ENCODE measurements at places on chromosomes 6 and 20.

- DNase-seq: no peak
These were observed 402.9 kb upstream of the RUNX2 start for GRCh38 chr6:44925100-44925739.

DNA sequence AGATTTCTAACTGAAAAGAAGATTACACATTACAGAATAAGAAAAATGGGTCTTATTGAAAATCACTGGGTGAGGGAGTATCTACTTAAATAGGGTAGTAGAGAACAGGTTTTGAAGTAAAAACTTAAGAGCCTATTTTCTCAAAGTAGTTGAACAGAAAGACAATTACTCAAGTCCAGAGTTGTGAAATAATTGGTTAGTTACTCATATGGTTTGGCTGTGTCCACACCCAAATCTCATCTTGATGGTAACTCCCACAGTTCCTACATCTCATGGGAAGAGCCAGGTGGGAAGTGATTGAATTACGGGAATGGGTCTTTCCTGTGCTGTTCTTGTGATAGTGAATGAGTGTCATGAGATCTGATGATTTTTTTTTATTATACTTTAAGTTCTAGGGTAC is 1035.3 kb upstream of the GJE1 start:
- DNase-seq: no peak

- DNase-seq: no peak
These were observed 89.0 kb upstream of the AKIRIN2 start for GRCh38 chr6:87791029-87791428.

- no peak for DNase-seq
These were observed 6.3 kb downstream of the TNFAIP3 start for GRCh38 chr6:137873273-137873762.

- no peak for DNase-seq
These were observed 39.7 kb downstream of the SLC26A8 start for GRCh38 chr6:35984701-35985100.

DNA sequence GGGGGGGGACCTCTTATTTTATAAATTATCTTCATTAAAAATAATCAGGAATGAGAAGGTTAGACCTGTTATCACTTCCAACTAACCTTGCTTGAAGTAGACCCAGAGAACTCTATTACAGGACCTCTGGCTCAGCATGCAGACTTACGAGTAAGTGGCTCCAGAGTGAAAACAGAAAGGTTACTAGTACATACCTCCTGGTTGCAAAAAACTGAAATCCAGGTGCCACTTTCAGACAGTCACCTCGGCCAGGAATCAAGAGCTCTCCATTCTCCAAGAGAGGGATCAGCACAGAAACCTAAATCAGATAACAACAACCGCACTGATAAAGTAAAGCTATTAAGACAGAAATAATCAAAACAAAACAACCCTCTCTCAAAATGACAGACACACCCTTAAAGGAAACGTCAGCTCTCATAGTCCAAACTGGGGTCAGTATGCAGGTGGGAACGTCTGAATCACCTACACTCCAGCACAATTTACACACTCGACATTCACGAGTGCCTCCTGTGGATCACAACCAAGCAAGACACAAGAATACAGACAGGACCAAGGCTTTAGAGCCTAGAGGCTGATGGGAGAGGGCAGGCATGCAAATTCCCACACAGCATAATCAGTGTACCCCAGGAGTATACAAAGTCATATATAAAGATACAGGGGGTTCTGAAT is 31.8 kb downstream of the MDN1 start:
- DNase-seq: no peak

GRCh38 chr20:8094415-8094818 is 37.6 kb upstream of the PLCB1 start:
- no peak for DNase-seq

- no peak for DNase-seq
These were observed 37.0 kb upstream of the PREX1 start for GRCh38 chr20:48864738-48865318.

DNA sequence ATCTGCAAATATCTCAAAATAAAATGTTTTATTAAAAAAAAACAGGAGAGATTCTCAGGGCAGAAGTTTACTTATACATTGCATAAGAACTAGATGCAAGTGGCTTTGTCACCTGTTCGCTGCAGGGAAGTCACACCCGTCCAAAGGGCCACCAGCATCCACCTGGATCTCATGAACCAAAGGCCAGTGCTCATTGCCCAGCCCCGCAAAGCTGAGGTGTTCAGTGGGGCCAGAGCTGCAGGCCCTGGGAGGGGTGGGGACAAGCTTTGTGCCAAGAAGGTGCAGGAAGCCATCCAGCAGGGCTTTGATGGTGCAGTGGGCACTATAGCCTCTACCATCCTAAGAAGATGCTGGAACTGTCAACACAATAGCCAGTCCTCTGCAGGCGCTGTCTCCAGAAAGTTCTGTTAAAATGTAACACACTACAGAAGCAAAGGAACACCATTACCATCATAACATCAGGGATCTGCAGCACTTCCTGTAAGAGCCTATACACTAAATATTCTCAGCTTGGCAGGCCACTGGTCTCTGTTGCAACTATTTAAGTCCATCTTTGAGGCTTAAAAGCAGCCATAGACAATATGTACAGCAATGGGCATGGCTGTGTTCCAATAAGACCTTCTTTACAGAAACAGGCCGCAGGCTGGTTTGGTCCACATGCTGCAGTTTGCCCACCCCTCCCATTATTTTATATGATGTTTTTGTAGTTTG is 15.7 kb upstream of the CD93 start:
- DNase-seq: peak; percentile 61

GRCh38 chr6:1123386-1124375 is 188.2 kb upstream of the FOXQ1 start:
- DNase-seq: no peak

GRCh38 chr6:21102624-21103023 is 490.9 kb upstream of the SOX4 start:
- DNase-seq: no peak

- DNase-seq: no peak
These were observed 1.7 kb downstream of the PPP1R10 start for GRCh38 chr6:30615219-30615957.

- no peak for DNase-seq
These were observed 2.8 kb downstream of the HECA start for GRCh38 chr6:139137706-139138105.

DNA sequence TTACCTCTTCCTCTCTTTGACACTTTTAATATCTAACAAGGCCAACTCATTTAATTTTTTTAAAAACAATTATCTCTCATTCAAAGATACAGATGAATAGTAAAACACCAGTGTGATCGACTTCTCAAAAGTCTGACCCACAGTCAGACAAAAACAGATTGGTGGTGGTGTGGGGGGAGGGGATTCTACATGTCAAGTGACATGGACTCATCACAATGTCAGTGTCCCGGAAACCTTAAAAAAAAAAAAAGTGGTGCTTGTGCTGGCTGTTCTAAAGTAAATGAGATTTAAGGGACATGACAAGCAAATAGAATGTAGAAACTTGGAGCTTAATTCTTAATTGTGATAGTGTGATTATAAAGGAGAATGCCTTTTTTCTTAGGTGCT is 16.3 kb upstream of the RFPL4B start:
- no peak for DNase-seq

- no peak for DNase-seq
These were observed 26.2 kb downstream of the CYP39A1 start for GRCh38 chr6:46626228-46626909.

DNA sequence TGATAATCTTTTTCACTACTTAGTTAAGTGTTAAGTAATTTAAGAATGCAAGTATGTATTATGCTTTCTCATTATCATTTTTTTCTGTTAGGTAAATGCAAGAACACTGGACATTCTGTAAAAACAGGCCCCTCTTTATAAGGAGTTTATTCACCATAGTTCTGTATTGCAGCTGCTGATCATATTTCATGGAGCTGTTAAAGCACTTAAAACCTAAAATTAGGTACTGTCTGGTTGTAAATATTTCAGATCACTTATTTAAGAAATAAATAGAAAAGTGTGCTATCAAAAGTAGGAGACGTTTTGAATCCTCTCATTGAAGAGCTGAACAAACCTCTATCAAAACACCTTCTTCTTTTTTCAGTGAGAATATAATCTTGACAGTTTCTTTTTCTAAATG is 3.9 kb downstream of the EYA4 start:
- no peak for DNase-seq

GRCh38 chr6:28281288-28282064 is at the start of gene PGBD1:
Gene PGBD1 (plus strand): TSS chr6:28281572. CDS start chr6:28283814, 2,242 bp downstream.
- peak; percentile 82 for DNase-seq

GRCh38 chr6:97136626-97137358 is 146.2 kb downstream of the MMS22L start:
- DNase-seq: no peak

GRCh38 chr20:2173186-2173585 is 71.6 kb downstream of the STK35 start:
- DNase-seq: no peak

DNA sequence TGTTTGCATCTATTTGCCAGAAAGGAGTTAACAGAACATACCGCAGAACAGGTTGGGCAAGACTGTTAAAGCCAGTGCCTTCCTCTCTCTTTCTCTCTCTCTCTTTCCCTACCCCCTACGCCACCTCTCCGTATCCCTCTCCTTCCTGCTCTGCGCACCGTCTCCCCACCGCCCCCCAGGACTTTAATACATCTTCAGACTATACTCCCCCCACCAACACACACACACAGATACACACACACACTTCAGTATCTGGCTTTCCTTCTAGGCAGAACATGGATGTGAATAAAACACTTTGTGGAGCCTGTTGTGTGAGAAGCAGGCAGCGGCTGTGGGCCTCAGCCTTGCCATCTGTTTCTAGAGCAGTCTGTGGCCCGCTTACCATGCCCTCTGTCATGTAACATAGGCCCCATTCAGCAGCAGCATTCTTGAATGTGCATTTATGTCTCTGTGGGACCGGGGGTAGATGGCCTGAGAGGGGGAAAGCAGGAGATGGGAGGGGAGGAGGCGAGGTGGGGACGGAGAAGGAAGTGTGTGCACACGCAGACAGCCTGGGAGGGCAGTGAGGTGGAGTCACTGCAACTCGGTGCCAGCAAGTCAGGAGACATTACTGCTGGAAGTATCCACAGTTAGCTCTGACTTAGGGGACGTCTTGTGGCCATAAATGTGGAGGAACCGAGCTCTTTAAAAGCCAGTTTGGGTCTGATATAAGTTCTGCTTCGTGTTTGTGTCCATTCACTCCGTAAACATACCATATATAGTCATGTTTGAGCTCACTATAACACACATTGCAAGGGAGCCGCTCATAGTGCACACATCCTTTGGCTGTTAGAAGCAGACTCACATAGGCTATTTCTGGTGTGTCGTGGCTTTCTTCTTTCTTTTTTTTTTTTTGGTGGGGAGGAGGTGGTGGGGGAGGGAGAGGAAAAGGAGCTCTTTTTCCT is 38.4 kb downstream of the RREB1 start:
- peak; percentile 86 for DNase-seq

GRCh38 chr6:90294008-90294511 is 2.6 kb downstream of the BACH2 start:
- DNase-seq: no peak

DNA sequence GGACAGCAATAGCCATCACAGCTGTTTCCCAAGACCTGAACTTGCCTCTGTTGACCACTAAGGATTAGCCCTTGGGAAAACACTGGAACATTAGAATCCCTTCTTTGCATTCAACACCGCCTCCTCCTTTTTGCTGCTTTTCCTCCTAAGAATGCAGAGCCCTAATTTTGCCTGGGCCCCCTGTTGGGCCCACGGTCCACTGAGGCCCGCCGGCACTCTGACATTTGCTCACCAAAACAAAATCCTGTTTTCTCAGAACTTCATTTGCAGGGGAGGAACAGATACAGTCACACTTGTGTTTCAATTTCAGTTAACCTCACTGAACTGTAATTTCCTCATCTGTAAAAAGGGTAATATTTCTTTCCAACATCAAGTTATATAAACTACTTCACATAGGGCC is 116.0 kb upstream of the JARID2 start:
- DNase-seq: no peak

DNA sequence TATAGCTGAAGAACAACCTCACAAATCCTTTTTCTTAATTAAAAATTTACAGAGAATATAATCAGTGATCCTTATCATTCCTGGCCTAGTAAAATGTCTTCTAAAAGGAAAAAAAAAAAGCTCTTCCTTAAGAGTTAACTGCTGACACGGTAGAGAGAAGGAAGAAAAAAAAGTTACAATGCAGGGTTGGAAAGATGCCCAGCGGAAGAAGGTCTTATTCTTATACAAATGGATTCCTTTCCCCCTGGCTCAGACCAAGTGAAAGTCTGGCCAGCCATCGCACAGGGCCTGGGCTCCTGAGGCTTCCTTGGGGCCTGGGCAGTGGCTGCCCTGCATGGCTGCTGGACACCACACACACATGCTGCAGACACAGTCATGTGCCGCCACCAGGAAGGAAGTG is 688.6 kb downstream of the TENT5A start:
- no peak for DNase-seq

- DNase-seq: no peak
These were observed 292.3 kb downstream of the RFPL4B start for GRCh38 chr6:112639391-112639831.

GRCh38 chr20:38034108-38034649 is 633 bp downstream of the RPRD1B start:
- DNase-seq: no peak

GRCh38 chr6:19759117-19759880 is 77.9 kb upstream of the ID4 start:
- DNase-seq: no peak

DNA sequence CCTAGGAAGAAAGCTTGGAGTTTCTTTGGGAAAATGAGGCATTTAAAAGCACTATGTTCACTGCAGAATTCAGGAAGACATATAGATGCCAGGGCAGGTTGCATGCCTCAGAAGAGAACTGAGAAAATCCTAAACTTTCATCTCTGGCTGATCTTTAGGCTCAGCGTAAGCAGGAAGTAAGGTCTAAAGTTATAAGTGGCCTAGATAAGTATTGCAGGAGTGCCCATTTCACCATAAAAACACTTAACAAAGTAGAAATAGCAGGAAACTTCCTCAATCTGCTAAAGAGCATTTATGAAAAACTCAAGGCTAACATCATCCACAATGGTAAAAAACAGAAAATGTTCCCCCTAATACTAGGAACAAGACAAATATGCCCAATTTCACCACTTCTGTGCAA is 320.3 kb downstream of the BMP2 start:
- no peak for DNase-seq

DNA sequence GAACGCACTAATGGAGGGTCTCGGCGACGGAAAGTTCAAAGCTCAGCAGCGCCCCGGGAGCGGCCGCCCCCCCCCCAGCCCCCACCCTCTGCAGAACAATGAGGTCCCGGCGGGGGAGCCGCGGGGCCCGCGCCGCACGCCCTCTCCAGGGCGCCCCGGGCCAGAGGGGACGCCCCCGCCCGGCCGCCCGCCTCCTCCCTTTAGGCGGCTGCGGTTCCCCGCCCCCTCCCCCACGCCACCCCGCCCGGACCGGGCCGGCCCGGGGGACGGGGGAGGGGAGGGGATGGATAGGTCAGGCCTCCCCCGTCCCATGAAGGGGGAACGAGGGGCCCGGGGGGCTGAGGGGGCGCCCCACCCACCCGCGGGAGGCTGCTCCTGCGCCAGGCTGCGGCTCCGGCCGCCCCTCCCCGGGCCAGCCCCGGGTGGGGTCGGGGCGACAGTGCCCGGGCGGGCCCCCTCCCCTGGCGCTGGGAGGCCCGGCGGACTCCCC is 1.5 kb downstream of the NOL4L start:
- no peak for DNase-seq
